ENCODE measurements at places on chromosomes 5 and 9.

DNA sequence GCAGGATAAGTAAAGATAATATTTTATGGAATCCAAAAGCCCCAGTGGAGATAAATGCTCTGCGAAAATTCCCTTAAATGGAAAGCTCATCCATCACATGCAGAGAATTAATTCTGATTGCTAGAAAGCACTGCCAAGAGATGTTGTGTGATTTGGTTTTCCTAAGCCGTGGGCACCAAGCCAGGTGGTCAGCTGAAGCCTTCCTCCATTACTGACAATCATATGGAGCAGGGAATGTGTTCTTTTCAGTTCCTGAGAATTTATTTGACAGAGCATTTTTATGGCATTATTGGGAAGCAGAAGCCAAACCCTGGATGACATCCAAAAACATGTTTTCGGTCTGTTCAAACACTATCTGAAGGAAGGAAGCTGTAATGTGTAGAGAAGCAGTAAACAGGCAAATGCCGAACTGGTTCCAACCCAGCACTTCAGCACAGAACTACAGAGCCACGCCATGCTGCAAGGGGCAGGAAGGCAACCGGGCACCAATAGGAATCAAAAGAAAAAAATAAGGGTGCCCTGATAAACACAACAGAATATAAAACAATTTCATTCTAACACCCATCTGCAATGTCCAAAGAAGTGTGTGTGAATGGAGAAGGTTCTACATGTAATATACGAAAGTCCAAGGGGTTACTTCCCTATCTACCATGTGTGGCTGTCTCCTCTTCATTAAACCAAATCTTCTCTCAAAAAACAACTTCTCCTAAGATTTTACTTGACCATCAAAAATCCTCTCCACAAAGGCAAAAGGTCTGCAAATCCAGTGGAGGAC is 12.3 kb downstream of the ARSB start:
- peak; percentile 74 for DNase-seq

DNA sequence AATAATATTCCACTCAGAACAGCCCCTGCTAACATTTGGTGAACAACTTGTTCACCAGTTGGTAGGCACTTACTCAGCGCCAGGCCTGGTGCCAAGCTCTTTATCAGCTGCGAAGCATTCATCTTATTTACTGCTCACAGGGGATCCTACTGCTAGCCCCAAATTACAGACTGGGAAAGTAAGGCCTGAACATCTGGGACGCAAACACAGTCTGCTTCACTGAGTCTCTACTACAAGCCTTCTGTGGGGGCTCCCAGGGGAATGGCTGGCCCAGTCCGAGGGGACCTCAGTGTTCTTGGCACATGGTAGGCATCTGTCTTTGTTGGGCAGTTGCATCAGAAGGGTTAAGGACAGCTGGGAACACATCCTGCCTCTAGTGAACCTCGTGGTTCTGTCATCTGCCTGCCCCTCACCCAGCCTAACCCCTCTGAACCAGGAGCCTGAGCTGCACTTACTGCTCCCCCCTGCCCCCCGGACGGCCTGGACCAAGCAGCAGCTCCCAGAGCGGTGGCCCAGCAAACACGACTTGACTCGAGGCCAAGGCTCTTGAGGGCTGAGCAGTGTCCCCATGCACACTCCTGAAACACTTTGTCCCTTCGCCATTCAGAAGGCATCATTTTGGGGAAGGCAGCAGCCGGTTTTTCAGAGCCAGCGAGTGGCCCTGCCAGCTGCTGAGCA is at the start of gene PHYHD1:
Gene PHYHD1 (plus strand): TSS at position 602 of the 678 bp plus-strand sequence. CDS start 1,342 bp downstream, outside the sequence.
- no peak for DNase-seq

DNA sequence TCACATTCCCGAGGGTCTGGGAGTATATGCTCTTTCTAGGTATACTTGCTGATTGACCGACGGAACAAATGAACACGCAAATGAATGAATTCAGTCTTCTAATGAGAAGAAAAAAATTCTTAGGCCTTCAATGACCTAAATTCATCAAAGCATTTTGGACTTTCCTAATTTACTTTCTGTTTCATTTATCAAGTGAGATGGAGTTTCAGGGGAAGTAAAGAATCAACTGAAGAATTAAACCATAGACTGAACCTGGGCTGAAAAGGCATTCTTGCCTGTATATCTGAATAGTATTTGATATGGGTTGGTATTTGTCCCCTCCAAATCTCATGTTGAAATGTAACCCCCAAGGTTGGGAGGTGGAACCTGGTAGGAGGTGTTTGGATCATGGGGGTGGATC is 64.1 kb downstream of the ZFAND5 start:
- DNase-seq = no peak

GRCh38 chr5:154712518-154713437 is 42.4 kb upstream of the LARP1 start:
- no peak for DNase-seq

- no peak for DNase-seq
Observed at GRCh38 chr9:90017679-90018078, 412.9 kb downstream of the GADD45G start.

GRCh38 chr9:116327701-116328405 is 174.3 kb downstream of the PAPPA start:
- no peak for DNase-seq

GRCh38 chr9:133170716-133171115 is 7.0 kb upstream of the GBGT1 start:
- DNase-seq = no peak

DNA sequence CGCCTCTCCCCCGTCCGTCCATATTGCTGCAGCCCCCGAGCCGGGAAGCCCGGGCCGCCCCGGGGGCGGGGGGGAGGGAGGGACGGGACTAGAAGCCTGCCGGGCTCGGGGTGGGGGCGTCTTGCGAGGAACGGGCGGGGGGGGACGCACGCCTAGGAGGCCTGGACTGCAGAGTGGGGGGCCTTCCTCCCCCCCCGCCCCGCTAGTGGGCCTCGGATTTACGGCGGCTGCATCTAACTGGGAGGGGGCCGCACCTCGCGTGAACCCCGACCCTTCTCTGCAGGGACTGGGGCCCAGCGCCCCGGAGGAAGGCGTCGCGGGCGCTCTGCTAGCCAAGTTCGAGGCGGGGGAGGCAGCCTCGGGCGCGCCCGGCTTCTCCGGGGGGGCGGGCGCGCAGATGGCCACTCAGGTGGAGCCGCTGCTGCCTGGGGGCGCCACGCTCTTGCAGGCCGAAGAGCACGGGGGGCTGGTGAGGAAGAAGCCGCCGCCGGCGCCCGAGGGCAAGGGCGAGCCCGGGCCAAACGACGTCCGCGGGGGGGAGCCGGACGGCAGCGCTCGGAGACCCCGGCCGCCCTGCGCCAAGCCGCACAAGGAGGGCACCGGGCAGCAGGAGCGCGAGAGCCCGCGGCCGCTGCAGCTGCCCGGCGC is at the start of gene LARP1:
Gene LARP1 (plus strand): TSS at position 17 of the 648 bp plus-strand sequence. CDS start 381 bp downstream, at position 398.
- DNase-seq = no peak

DNA sequence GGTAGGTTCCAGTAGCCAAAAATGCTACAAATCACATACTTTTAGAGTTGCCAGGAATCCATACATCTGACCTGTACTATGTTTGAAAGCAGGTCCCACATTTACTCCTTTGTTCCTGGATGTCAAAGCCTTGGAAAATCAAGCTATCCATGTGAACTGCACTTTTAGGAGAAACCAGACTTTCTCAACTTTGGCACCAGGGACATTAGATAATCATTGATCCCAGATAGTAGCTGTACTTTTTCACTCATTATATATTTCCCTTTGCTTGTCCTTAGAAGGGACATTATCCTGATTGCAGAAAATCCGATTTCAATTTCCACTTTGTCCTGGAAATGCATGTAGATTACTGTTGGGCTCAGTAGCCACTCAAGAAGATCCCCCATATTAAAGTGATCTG is 44.1 kb upstream of the SLC28A3 start:
- no peak for DNase-seq

GRCh38 chr5:79423296-79423695 is 90.6 kb downstream of the HOMER1 start:
- no peak for DNase-seq

- no peak for DNase-seq
Observed at GRCh38 chr9:34991607-34992375, 2.2 kb downstream of the DNAJB5 start.

GRCh38 chr5:172769616-172770373 is 1.2 kb downstream of the DUSP1 start:
- DNase-seq = no peak

DNA sequence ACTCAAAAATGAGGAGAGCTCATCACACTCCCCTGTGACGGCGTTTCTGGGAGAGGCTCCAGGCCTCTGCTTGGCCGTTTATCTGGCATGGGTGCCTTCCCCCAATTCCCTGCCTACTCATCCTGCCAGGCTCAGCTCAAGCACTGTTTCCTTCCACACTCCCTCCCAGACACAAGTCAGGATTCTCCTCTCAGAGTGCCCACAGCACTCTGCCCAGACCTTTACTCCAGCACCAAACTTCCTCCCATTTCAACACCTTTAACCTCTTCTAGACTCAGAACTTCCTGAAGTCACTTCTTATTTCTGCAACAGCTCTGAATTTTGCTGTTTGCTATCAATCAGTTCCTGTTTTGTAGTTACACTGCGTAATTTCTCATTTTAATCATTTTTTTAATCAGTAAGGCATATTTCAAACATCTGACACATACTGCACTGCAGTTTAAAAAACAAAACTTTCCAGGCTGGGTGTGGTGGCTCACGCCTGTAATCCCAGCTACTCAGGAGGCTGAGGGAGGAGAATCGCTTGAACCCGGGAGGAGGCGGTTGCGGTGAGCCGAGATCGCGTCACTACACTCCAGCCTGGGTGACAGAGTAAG is 16.0 kb downstream of the TRMO start:
- DNase-seq = no peak

DNA sequence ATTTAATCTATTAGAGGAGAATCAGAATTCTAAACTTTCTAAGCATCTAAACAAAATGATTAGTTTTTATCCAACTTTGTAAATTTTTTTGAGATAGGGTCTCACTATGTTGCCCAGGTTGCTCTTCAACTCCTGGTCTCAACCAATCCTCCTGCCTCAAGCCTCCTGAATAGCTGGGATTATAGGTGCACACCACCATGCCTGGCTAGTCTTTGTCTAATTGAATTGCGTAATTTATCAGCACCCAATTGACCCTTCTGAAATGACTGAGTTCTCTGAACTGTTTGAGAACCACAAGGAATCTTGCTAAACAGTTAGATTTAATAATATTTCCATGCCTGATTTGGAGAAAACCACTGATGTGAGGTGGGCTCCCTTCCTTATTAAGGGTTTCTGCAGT is 75.7 kb downstream of the PJA2 start:
- no peak for DNase-seq

- no peak for DNase-seq
Observed at GRCh38 chr5:104186100-104186499, 623.5 kb upstream of the NUDT12 start.

GRCh38 chr5:97062046-97062445 is 80.4 kb downstream of the LIX1 start:
- no peak for DNase-seq

DNA sequence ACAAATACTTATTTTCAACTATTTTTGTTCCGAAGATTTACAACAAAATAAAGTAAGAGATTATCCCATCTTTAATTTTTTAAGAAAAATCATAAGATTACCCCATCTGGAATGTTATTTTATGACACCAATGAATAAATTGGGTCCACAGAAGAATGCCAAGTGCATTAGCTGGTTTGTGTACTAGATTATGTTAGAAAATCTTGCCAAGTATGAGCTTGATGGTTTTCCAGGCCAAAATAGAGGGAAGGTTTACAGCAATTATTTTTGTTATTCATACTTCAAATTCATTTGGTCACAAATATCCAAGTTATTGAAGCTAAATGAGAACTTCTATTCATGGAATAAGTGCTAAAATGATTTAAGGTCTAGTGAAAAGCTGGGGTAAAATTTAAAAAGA is 109.4 kb upstream of the DMRTA1 start:
- DNase-seq = no peak

DNA sequence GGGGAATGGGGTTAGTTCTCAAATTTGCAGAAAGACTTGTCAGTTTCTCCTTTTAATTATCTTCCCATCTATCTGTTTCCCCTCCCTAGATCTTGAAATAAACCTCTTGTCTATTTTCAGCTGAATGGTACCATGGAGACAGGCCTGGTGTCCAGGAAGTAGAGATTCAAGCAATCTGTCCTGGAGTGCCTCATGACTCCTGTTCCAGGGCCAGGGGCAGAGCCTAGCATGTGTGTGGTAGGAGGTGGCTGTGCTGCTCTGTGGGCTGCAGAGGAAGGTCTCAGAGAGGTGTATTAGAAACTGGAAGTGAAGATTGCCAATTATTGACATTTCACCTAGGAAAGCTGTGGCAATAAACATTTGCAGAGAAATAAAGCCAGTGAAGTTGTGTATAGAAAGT is 175.8 kb upstream of the ATP10B start:
- no peak for DNase-seq

GRCh38 chr5:121982146-121982892 is 20.5 kb downstream of the SRFBP1 start:
- DNase-seq = no peak

DNA sequence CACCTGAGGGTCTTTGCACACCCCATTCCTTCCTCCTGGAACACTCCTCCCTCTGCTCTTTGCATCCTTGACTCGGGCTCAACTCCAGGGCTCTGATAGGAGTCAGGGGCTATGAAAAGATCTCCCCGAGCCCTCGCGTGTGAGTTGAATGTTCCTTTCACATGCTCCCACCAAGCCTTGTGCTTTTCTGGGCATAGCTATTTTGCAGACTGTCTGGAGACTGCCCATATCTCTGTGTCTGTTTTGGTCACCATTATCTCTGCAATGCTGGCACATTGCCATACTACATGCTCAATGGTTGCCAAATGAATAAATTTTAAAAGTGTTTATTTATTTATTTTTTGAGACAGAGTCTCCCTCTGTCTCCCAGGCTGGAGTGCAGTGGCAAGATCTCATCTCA is 56.9 kb upstream of the PLPP1 start:
- DNase-seq = no peak

- DNase-seq = no peak
Observed at GRCh38 chr5:73582285-73583145, 17.0 kb downstream of the UTP15 start.

DNA sequence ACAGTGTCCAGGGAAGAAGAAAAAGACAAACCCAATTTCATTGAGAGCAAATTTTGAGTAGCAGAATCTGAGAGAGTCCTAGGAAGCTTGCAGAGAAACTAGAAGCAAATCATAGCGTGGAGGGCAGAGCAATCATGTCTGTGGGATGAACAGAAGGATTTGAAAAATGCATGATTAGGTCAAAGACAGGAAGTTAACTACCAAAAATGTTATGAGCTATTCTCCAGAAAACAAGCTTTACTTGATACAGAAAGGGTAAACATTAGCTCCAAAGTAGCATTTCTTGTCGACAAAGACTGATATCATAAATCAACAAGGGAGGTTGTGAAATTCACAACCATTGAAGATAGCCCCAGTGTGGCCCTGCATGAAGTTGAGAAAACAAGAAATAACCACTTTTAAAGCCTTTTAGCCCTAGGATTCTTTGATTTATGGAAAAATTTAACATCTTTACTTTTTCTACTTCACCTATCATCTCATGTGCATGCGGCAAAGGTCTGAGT is 97.7 kb upstream of the MEGF10 start:
- no peak for DNase-seq

GRCh38 chr5:6812091-6812490 is 98.9 kb downstream of the TENT4A start:
- no peak for DNase-seq

- DNase-seq = no peak
Observed at GRCh38 chr9:114078021-114078780, at the start of gene AMBP. Gene AMBP (minus strand): TSS chr9:114078300. CDS start chr9:114078209, 91 bp downstream.

All from HFF-Myc (cell line).